SJSA1 (cell line): ENCODE measurements at places on chromosomes 3 and 15. TPM values are rescaled to one million over a fixed set of nuclear protein-coding genes. Genes with fewer than 3 reads are reported as not detected.

GRCh38 chr3:128153156-128154041, at the start of gene EEFSEC:
Gene EEFSEC, plus strand, starts transcription at chr3:128153481. Its CDS starts 27 bp downstream, at chr3:128153508.
- H3K4me3 ChIP-seq = peak within 1 kb of the TSS; percentile 92
- H3K36me3 ChIP-seq = peaks cover 31% of the 10 kb centered on the region
- DNase-seq = peak; percentile 88

GRCh38 chr15:81411051-81411450, 37.0 kb upstream of the TMC3 start:
- H3K4me1 ChIP-seq = 0 out of 2 replicates have a peak, but pooled peaks cover 6% of the 10 kb centered on the region
- no peak overlapping the region for H3K4me3 ChIP-seq
- no peaks in the 10 kb centered on the region for H3K36me3 ChIP-seq
- no peak for DNase-seq
- H3K27ac ChIP-seq = no peak overlapping the region

GRCh38 chr15:74007820-74008371, 13.4 kb downstream of the PML start:
- DNase-seq = no peak
- no peaks in the 10 kb centered on the region for H3K27me3 ChIP-seq
- no peak overlapping the region for H3K27ac ChIP-seq
- H3K4me1 ChIP-seq = no peaks in the 10 kb centered on the region
- peaks cover 69% of the 10 kb centered on the region for H3K36me3 ChIP-seq

The TRPM7 gene
- 30.8 and 49.2 TPM in 2 replicates for total RNA-seq

The PRTG gene
- 2.8 and 3.4 TPM in 2 replicates for total RNA-seq
